ENCODE measurements at places on chromosomes 5 and 9. TPM values are rescaled to one million over a fixed set of nuclear protein-coding genes. Genes with fewer than 3 reads are reported as not detected.

GFRA3 gene
- total RNA-seq = 0.14 TPM

C5orf52 gene
- total RNA-seq = not detected

CTSV gene
- total RNA-seq = 14.1 TPM

FOXD4 gene
- total RNA-seq = 0.13 TPM

C9orf78 gene
- 43.6 TPM for total RNA-seq

SPATA31C1 gene
- not detected for total RNA-seq

CCNJL gene
- 11.2 TPM for total RNA-seq

PTGES gene
- 187 TPM for total RNA-seq

GRHPR gene
- 173 TPM for total RNA-seq

CEP72 gene
- total RNA-seq = 8.0 TPM

PCDHA1 gene
- total RNA-seq = 0.14 TPM

IL3 gene
- total RNA-seq = not detected

FLT4 gene
- 3.6 TPM for total RNA-seq

CENPH gene
- total RNA-seq = 27.4 TPM

CCL21 gene
- total RNA-seq = not detected

FOXD4L6 gene
- total RNA-seq = 0.06 TPM

GFI1B gene
- 0.09 TPM for total RNA-seq
